Large intestine (tissue), 12 donors: ENCODE measurements at places on chromosomes 7 and 10. TPM values are rescaled to one million over a fixed set of nuclear protein-coding genes. Genes with fewer than 3 reads are reported as not detected.

FAM131B gene
- polyA plus RNA-seq = 5.8 TPM

ADAM8 gene
- polyA plus RNA-seq = 5.9 TPM

UCN3 gene
- 11.4 TPM for polyA plus RNA-seq

UPK3B gene
- 48.0 TPM for polyA plus RNA-seq

WAPL gene
- polyA plus RNA-seq = 36.8 TPM

CDHR3 gene
- 36.0 TPM for polyA plus RNA-seq

TCERG1L gene
- 0.45 TPM for polyA plus RNA-seq

LRMDA gene
- polyA plus RNA-seq = 5.3 TPM

FFAR4 gene
- 0.51 TPM for polyA plus RNA-seq

MEPCE gene
- 37.6 TPM for polyA plus RNA-seq

PNLIPRP3 gene
- polyA plus RNA-seq = not detected

LIPA gene
- 194 TPM for polyA plus RNA-seq

TIMM23B gene
- 18.0 TPM for polyA plus RNA-seq

PARG gene
- polyA plus RNA-seq = 21.5 TPM

GRCh38 chr7:65731562-65732035, 141.3 kb upstream of the VKORC1L1 start:
- peak; percentile 74 for DNase-seq

DNA sequence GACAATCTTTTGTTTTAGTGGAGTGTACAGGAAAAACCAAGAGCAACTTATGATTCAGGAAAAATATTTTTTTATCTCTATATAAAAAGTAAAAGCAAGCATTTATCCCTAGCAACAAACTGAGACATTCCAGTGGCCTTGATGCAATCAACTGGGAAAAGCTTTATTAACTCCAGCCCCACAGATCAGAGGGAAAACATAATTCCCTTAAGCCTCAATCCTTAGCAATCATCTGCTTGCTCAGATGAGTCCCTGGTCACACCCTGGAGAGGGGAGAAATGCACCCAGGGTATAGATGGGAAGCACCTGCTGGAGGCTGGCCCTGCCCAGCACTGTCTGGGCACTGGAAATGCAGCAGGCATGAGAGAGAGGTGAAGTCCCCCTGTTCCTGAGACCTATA, 636.6 kb downstream of the TNS3 start:
- DNase-seq = no peak

DNA sequence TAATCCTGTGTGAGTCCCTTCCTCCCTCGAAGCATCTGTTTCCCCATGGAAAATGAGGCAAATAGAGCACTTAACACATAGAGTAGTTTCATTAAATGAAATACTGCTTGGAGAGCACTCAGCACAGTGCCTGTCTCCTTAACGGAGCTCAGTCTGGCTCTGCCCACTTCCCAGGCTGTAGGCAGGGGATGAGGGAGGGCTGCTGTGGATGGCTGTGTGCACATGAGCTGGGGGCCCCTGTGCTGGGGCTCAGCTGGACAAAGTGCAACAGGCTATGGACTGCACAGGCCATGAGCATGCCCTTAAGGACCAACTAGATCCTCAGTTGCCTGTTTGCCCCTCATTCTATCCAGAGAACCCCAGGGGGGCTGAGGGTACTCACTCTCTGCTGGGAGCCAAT, 14.5 kb downstream of the ZCCHC24 start:
- peak; percentile 67 for DNase-seq

- no peak for DNase-seq
Observed at GRCh38 chr7:95758187-95758586, 14.2 kb upstream of the DYNC1I1 start.

DNA sequence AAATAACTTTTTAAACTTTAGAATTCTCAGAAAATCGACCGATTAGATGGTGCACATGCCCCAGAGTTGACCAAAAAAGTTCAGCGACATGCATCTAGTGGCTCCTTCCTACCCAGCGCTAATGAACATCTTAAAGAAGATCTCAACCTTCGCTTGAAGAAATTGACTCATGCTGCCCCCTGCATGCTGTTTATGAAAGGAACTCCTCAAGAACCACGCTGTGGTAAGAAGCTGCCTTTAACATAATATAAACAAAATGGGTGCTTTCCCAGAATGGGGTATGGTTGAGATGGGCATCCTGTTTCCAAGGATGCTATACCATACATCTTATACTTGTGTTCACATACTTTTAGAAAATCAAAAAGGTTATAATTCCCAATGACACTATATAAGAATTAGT, 24.6 kb downstream of the GLRX3 start:
- no peak for DNase-seq

DNA sequence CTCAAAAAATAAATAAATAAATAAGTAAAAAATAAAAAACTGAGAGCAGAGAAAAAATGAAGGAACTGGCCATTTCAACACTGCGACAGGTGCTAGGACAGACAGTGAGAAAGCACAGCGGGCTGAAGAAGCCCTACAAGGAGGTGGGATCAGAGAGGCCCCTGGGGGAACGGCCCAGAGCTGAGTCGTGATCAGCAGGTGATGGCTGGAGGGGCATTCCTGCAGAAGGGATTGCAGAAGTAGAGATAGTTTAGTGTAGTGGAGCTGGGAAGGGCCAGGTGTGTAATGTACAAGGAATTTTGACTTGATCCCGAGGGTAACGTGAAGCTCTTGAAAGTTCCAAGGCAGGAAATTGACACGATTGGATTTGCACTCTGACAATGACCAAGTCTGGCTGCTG, 112.1 kb downstream of the CUL2 start:
- no peak for DNase-seq

DNA sequence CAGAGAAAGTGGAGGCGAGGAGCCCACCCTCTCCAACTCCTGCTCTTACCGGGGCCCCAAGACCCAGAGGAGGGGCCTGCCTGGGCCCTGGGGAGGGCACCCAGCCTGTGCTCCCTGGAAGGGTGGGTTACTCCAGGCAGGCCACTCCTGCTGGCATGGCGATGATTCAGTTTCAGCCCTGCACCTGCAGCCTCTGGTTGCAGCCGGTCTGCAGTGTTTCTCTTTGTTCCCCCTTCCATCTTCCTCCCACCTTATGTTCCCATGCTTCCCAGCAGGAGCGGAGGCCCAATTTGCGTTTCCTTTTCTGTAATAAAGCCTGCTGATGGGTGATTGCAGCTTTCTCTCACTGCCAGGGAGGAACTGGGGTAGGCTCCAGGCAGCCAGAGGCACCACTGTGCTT, 53.2 kb upstream of the FAM20C start:
- DNase-seq = no peak

GRCh38 chr10:92031580-92031979, 108.0 kb downstream of the BTAF1 start:
- DNase-seq = no peak

- DNase-seq = no peak
Observed at GRCh38 chr10:15681076-15681475, 38.6 kb downstream of the ITGA8 start.

DNA sequence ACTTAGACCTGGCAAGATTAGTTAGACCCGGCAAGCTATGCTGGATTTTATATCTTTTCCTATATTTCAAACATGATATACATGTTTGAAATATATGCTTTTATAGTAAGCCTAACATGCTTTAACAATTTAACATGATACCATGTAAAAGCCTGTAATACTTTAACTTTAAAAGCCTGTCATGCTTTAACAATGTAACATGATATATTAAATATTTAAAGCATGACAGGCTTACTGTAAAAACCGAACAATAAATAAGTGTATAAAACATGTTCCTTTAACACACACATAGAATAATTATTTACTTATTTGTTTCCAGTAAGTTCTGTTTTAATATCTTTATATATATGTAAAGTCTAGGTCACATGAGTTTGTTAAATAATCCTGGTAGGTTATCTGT, 65.4 kb downstream of the SLC25A40 start:
- no peak for DNase-seq

GRCh38 chr10:63561341-63561740, 40.1 kb downstream of the REEP3 start:
- DNase-seq = no peak

DNA sequence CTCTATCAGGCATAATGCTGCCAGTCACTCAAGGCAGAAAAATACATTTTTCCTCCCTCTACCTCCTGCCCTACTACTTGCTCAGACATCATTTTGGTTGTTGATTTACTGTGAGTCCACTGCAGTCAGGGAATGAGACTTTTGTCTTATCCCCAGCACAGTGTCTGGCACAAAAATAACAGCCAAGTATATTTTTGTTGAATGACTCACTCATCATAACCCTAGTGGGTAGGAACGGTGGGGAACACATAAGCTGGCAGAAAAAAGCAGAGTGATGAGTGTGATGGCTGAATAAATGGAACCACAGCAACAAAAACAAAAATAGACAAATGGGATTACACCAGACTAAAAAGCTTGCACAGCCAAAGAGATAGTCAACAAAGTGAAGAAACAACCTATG, 65.8 kb upstream of the LAMB4 start:
- DNase-seq = no peak

DNA sequence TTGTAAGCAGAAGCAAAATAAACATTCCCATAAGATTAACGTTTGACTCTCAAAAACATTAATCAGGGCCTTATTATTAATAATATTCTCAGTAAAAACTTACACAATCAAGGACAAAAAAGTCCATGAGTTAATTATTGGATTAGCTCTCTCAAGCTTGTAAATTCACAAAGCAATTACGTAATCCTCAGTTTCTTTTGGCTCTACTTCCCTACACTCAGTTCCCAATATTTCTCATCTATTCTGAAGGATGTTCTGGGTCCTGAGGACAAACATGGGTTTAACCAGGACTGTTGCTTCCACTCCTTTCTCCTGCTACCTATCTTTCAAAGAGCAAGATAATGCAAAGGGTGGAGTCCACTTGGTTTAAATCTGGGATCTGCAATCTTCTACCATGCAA, 15.1 kb downstream of the FBXL13 start:
- no peak for DNase-seq

DNA sequence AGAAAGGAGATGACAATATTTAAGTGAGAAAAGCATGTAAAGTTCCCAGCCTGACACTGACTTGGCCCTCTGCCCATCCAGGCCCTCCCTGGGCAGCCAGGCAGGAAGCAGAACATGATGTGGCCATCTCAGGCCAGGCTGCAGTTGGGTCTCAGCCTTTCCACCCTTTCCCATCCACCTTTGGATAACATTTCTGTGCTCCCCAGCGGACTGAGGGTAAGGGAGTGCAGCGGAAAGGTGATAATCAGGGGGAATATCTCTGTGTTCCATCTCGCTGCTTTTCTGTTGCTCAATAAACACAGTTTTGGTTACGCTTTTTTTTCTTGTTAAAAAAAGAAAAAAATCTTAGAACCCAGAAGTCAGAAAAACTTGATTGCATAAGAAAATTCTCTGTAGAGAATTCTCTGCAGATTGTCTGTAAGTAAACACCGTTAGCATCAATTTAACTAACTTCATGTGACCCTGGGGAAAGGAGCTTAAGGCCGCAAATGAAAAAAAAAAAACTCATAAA, 37.2 kb upstream of the TARP start:
- no peak for DNase-seq

DNA sequence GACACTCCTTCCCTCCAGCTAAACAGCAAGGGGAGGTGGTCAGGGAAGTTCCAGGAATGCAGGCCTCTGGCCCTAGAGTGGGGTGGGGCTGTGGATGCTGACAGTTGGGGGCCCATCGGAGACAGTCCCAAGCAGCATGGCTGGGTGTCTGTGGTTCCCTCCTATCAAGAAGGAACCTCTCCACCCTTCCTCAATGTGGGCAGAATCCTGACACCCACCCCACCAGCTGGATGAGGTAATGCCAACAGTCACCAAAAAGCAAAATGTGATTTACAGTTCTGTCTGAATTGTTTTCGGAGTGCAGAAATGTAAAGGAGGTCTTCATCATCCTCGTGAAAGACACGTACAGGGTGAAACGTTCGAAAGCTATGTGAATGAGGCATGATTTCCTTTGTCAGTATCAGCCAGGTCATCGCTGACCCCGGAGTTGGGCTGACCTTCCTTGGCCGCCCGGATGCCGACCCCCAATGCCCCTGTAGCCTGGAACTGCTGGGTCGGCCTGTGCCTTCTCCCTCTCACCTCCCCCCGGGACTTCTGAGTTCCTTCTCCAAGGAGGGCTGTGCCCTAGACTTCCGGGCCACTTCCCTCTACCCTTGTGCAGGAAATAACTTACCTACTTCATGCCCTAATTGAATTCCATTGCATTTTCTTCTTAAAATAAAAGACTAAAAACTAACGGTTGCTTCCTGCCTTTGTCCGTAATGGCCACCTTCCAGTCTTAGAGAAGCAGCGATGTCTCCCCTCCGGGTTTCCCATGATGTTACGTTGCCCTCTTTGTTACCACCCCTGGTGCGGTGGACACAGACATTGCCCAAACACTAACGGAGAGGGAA, 24.5 kb downstream of the FOXK1 start:
- DNase-seq = no peak

- DNase-seq = no peak
Observed at GRCh38 chr10:11626071-11626470, 14.6 kb upstream of the USP6NL start.

DNA sequence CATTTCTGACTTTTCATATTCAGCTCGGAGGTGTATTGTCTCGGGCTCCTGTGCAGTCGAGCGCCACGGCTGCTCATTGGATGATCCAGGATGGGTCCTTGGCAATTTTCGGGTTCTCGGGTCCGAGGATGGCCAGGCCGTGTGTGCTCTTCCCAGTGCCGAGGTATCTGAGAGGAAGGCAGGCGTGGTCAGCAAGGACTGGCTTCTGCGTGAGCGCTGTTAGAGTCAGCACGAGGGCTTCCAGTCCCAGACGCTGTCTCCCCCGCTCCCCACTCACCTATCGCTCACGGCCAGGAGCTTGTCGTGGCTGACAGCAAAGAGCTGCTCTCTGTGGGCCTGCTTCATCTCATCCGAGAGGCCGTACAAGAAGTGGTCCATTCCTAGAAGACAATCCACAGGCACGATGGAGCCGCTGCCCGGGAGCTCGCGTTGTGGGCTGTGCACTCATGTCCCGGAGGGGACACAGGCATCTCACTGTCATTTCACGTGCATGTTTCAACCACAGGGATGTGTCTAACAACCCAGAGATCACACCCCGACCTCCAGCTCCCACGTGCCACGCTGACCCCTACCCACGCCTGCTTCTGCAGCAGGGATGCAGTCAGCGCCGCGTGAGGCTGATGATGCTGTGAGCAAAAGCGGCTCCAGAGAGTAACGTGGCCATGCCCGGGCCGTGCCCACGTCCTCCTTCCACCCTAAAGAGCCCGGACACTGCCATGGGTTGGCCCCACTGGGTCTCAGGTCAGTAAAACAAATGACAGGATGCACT, 34.4 kb downstream of the PITRM1 start:
- DNase-seq = no peak

- no peak for DNase-seq
Observed at GRCh38 chr10:6473901-6474370, 106.1 kb downstream of the PRKCQ start.

- DNase-seq = no peak
Observed at GRCh38 chr10:76055466-76055865, 624.0 kb downstream of the LRMDA start.

DNA sequence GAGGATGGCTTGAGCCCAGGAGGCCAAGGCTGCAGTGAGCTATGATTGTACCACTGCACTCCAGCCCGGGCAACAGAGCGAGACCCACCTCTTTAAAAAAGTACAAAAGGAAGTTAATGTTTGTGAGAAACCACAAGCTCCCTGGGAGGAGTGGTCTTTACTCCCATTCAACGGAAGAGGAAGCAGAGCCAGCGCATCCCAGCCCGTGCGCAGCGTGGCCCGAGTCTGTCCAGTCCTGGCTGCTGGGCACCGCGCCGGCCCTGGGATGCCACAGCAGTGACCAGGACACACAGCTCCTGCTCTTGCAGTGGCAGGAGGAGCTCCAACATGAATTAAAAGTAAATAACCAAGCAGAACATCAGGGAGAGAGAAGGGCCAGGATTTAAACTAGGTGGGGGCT, 68.4 kb downstream of the ELFN1 start:
- no peak for DNase-seq
